ENCODE measurements at places on chromosomes 13 and 19. TPM values are rescaled to one million over a fixed set of nuclear protein-coding genes. Genes with fewer than 3 reads are reported as not detected.
A peak's percentile ranks its signal among the peaks of the same experiment; 100 is the strongest.

DNA sequence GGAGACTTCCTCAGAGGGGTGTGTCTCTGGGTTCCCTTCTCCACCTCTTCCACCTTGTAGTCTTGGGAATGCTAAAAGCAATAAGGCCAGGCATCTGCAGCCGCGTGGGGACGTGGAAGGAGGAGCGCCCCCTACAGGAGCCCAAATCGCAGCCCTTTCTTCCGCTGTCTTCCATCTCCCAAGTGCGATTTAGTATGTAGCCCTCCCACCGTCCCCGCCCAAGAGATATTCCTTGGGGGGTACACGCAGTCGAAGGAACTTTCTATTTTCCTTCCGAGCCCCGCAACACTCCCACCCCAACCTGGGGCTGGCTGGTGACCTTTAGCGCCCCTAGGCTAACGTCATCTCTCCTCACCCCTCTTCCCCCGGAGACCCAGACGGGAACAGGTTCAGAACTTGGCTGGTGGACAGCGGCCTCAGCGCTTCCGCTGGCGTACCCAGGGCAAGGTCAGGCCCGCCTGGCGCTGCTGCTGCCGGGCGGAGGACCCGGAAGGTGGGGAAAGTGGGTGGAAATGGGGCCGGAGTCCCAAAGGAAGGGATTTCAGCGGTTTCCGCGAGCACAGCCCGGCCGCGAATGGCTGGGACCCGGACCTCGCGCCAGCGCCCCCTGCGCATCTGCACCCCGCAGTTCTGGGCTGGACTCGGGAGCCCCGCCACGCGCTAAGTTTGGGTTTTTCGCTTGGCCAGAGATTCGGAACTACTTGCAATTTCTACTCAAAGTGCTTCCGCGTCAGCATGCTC is 2.1 kb upstream of the PCDH8 start:
- DNase-seq, result no peak

DNA sequence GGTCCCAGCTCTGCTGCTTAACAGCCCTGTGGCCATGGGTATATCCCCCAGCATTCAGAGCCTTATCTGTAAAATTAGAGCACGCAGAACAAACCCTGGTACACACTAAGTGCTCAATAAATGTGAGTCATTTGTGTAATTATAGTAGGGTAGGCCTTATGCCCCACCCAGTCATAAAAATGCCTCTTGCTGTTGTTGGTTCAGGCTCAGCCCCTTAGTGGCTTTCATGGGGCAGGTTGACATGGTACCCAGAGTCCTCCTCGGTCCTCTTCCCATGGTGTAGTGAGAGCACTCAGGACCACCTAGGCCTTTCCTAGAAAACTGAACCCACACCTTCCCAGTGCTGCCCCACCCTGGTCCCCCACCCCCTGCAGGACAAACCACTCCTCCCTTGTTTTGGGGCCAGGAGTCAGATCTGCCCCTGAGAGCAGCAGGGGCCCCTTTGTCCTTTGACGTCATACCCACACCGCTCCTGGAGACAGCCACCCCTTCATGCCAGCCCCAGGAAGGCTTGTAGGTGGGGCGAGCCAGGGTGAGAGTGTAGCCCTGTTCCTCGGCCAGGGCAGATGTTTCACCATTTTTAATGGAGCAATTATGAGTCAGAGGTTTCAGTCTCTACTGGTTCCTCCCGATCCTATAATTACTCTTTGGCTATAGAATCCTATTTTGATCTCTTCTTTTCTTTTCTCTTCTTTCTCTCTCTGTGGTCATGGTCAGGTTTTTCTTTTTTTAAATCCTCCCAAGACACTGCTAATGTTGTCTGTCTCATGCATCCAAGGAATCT is 36.8 kb downstream of the ACTN4 start:
- peak; percentile 73 for DNase-seq

DNA sequence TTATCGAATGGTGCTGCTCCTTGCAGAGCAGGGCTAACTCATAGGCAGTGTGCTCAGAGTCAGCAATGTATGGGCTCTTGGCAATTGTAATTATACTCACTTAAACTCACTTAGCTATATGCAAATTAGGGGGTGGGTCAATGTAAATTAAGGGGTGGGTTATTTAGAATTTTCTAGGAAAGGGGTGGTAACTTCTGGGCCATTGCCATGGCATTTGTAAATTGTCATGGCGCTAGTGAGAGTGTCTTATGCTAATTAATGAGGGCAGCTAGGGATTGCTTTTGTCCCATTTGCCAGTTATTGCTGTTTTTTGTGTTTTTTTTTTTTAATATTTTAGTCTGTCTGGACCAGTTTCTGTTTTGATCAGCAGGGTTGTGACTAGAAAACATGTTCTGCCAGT is 68.4 kb downstream of the DIAPH3 start:
- DNase-seq, result no peak

- DNase-seq, result no peak
Observed at GRCh38 chr13:51697855-51698254, 106.1 kb downstream of the DHRS12 start.

DNA sequence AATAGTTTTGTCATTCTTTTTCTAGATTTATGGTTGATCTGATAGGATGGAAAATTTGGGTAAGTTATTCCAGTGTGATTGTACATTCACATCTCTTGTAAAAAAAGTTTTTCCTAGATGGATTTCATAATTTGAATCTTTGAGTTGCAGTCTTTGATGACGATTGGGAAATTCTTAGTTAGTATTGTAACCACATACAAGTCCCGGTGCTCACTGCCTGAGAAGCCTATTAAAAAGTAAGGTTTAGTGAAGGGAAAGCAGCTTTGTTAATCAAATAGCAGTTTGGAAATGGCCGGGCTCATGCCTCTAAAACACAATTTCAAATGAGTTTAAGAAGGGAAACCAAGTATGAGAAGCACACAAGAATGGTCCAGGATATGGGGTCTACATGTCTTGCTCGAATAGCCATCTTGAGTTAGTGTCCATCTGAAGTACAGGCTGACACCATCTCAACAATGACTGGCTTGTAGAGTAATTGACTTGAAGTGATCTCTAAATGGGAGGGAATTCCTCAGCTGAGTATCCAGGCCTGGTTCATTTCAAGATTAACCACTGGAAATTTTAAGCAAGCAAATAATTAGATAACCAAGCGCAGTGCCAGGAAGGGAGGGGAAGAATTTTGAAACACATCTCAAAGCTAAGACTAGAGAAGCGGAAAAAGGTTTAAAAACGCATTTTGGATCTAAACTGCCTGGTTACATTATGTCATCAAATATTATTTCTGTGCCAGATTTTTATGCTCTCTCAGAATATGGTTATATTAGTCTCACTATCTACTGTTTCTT is 1145.6 kb upstream of the MIR17HG start:
- no peak for DNase-seq

- no peak for DNase-seq
Observed at GRCh38 chr19:40006273-40006691, 9.4 kb downstream of the ZNF546 start.

Gene PROZ
- not detected for total RNA-seq

Data from epithelial cell of proximal tubule (primary cell).